Activated CD4-positive, alpha-beta T cell treated with anti-CD3 and anti-CD28 coated beads, Interleukin-2, amount 50 U/mL, for 4 hours (primary cell): ENCODE measurements at places on chromosomes 12 and 14.

DNA sequence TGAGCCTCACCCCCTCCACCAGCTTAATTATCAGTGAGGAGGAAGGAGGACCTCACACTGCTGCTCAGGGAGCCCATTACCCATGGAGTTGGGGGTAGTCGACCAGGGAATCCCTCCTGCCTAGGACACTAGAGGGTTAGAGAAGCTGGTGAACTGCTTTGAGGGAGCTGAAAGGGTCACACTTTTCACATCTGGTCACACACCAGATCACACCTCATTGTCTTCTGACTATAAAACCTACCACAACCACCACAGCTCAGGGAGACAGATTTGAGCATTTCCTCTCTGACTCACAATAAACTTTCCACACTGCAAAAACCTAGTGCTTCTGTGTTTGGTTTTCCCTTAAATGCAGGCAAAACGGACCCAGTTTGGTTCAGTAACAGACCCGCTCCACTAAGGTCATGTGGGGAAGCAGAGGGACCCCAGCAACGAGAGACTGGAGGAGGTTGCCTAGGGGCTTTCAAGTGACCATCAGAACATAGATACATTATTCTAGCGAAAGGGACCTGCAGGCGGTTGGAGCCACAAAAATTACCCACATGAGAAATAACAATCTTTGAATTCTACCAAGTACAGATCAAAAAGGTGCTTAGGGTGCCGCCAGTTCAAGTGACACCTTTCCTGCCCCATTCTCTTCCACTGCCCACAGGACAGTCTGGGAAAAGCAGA, 151.4 kb upstream of the AVPR1A start:
- no peak for DNase-seq

DNA sequence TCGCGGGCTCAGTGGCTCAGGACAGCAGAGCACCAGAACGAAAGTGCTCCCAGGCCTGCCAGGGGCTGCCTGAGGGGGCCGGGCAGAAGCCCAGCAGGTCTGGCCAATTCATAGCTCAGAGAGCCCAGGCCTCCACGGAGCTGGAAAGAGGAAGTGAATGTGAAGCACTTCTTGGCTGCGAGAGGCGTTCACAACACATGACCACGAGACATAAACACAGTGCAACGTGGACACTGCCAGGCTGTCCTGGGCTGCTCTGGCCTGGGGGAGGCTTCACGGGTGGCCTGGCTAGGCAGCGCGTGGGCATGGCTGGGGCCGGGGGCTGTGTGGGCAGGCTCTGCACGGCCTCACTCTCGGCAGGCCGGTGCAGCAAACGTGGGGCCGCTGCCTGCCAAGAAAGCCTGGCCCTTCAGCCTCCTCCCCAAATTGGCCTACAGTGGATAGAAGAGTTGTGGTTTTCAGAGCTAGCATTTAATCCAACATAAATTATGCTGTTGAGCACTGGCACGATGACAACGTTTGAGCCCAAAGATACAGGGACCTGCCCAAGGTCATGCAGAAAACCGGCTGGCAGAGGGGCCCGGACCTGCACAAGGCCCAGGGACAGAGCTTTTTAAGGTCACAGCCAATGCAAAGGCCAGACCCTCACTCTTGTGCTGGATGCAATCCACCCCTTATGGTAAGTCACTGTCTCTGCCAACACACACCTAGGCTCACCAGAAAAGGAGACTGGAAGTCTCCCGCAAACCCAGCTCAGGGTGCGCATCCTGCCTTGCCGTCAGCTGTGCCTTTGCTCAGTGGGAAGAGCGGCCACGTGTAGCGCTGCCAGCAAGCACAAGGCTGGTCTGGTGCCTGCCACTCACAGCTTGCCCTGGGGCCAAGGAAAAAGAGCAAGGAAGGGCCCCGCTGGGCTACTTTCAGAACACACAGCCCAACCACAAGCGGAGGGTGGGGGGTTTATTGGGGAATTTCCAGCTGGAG, 8.6 kb downstream of the SLC25A29 start:
- no peak for DNase-seq

- no peak for DNase-seq
Measured at GRCh38 chr12:107844312-107844921, 69.9 kb downstream of the ASCL4 start.

- no peak for DNase-seq
Measured at GRCh38 chr12:3836641-3837040, 36.6 kb downstream of the PARP11 start.

DNA sequence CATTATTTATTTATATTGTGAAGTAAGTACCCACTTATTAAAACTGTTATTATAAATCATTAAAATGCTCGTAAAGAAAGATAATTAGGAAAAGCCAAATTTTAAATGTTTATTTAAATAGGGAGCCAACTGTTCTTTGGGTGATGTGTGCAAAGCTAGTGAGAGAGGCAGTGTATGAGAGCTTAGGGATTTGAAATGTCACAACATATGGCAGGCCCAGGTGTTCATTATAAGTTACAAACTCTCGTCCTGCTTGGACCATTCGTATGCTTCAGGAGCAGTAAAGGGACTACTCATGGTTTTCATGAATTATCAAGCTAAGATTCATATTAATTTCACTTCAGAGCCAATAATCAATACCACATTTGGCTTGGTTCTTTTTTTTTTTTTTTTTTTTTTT, 154.5 kb downstream of the TGFB3 start:
- DNase-seq: no peak

- no peak for DNase-seq
Measured at GRCh38 chr12:126210448-126210847, 1145.2 kb downstream of the AACS start.

- no peak for DNase-seq
Measured at GRCh38 chr14:71474301-71475265, 457.6 kb upstream of the RGS6 start.

DNA sequence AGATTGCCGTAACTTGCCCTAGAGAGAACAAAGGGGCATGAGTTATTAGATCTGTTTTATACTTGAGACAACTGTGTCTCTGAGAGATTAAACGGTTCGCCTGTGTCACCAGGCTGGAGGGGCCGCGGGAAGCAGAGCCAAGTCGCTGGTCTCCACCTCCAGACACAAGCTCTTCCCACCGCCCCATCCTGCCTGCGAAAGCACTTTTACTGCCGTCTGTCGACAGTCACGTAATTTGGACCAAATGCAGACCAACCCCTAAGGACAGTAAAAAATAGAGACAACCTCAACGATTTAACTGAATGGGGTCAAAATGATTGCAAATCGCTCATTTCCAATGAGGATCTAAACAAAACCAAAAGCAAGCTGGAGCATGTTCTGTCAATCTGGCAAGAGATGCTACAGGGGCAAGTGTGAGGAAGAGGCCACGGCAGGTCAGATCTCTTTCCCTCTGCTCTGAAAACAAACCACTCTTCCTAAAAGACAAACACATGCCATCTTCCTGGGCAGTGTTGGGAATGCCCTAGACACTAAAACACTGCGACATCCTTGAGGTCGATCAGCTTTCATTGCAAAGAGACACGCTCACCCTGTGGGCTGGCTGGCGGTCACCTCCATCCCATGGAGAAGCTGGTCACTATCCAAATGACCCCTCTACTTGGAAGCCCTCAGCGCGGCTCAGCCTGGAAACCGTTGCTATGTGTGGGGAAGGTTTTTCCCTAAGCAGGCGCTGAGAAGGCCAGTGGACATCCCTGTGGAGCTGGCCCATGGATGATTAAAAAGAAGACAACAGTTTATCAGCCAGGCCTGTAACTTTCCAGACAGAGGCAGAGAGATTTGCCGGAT, 17.1 kb downstream of the GSC start:
- no peak for DNase-seq

GRCh38 chr12:114850661-114851275, 166.8 kb upstream of the TBX3 start:
- DNase-seq: no peak

- DNase-seq: no peak
Measured at GRCh38 chr12:130827432-130827831, 11.6 kb downstream of the STX2 start.

- no peak for DNase-seq
Measured at GRCh38 chr12:56374726-56375597, 12.3 kb upstream of the APOF start.

DNA sequence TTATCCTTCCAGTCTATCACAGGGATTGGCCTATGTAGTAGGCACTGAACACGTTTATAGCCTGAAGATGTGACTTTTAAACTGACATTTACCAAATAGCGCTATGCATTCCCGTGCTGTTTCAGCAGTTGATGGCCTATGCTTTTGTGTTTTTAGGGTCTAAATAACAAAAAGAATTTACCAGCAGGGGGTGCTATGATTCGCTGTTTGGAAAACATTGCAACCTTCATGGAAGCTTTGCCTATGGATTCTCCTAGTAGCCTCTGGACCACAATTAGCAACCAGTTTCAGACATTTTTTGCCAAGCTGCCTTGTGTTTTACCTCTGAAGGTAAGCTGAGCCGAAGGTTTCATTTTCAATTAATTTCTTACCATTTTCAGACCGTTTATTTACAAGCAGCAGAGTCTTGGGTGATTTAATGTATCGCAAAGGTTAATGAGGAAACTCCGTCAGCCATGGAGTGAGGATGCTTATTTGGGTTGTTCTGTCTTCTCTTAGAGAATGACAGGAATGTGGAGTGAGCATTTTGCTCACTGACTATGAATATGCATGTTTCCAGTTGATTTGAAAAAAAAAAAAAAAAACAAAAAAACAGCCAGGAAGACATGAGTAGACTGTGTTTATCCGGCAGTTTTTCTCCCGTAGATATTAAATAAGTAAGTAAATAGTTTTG, 133.1 kb downstream of the PRIMA1 start:
- DNase-seq: no peak

GRCh38 chr12:22866406-22866805, 241.4 kb downstream of the ETNK1 start:
- DNase-seq: no peak

- DNase-seq: no peak
Measured at GRCh38 chr12:936377-937345, 12.8 kb downstream of the RAD52 start.

DNA sequence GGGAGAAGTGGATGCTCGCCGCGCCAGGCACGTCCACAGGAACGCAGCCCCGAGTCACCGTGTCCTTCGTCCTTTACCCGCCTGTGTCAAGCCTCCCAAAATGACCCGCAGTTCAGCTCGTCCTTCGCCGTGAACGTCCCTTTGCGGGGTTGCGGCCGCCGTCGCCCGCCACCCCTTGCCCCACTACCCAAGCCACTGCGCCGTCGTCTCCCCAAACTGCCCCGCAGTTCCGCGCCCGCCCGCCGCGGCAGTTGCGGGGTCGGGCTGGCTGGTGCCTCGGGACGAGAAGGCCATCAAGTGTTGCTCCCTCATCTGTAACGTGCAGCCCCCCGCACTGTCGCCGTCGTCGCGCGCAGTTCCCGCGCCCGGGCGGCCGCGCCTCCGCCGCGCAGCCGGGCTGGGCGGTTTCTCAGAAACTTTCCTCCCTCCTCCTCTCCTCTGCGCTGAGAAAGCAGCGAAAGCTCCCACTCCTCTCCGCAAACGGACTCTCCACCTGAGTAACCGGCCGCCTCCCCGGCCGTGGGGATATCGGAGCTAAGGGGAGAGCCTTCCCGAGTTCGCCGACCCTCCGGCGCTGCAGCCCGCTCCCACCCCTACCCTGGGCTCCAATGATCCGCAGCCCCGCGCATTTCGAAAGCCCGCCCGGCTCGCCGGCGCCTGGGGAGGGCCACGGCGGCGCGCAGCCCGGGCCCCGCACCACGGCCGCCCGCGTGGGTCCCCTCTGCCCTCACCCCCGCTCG, 6.7 kb downstream of the CDKN1B start:
- DNase-seq: no peak

- no peak for DNase-seq
Measured at GRCh38 chr12:92059960-92060359, 85.7 kb downstream of the BTG1 start.

GRCh38 chr12:65685514-65685913, 138.8 kb upstream of the HMGA2 start:
- no peak for DNase-seq

DNA sequence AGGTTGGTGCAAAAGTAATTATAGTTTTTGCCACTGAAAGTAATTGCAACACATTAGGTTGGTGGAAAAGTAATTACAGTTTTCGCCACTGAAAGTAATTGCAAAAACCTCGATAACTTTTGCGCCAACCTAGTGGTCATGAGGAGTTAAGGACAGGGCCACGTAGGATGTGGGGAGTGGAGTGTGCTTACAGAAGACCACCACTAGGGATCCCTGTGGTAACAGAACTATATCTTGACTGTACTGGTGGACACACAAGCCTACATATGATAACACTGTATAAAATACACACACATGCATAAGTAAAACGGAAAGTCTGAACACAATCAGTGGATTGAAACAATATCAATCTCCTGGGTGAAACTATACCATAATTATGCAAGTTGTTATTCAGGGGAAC, 187.4 kb upstream of the ABCD2 start:
- no peak for DNase-seq

GRCh38 chr12:96219700-96220206, 25.6 kb downstream of the ELK3 start:
- no peak for DNase-seq

DNA sequence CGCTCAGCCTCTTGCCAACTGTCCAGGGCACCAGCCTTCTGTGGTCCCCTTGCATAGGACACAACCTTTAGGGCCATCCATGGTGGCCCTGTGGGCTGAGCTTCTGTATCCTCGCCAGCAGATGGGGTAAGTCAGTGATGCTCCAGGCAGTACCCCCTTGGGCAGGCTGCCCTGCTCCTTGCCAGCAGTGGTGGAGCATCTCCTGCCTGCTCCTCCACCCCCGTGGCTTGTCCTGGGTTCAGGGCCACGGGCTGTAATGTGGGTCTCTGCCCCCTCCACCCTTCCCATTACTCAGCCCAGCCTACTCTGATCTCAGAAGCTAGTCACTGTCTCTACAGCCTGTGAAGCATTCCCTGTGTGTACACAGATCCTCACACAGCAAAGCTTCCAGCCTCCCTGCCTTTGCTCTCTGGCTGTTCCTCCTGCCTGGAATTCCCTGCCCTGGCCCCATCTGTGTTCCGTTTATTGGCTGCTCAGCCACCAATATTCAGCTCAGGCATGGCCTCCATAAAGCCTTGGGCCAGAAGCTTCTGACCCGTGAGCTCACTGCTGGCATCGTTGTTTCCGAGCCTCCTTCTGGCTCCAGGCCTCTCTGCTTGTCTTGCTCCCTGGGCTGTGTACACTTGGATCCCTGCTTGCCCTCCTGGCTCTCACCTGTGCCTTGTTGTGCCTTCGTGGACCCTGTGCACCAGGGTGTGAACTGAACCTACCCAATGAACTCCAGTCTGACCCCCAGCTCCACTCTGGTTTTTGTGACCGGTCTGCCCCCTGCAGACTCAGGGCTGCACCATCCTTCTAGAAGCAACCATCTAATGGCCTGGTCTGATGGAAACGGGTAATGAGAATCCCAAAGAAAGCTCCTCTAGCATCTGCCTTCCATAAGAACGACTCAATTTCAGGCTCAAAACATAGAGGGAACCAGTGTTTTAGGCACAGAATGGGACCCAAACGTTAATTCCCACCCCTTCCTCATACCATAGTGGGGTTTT, 177.0 kb upstream of the PRMT8 start:
- DNase-seq: no peak
